ENCODE measurements at places on chromosomes 2 and 18.

DNA sequence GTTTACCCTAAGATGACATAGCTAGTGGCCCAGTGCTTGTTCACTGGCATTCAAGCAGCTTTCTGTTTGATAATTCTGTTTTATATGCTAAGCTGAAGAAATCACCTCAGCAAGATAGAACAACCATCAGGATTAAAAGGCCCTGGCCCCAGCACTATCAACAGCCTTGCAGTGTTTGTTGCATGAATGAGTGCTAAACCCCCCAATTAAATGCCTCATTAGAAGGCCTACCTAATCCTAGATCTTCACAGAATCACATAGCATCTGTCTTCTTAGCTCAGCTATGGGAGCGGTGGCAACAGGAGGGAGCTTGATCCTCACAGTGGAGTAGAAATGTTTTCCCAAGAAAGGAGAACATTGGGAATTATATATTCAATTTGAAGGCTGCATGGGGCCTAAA, 194.1 kb upstream of the HNMT start:
- no peak for DNase-seq

- DNase-seq: no peak
These were observed 11.9 kb upstream of the RPL37A start for GRCh38 chr2:216486708-216487107.

DNA sequence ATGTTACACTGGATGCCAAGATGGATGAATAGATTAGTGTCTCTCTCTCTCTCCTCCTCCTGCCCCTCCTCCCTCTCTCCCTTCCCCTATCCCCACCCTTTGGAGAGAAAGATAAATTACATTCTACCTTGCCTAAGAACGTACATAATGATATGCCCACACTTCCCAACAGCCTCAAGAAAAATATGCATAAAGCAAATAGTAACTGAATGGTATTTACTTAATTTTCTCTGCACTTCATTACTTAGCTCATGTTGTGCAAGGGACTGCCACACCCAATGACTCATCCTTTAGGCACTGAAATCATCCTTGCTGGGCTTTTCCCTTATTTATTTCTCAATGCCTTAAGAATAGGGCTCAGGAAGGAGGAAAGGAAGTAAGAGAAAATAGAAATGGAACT, 137.3 kb upstream of the PID1 start:
- peak; percentile 56 for DNase-seq

- no peak for DNase-seq
These were observed 60.9 kb upstream of the MMADHC start for GRCh38 chr2:149648282-149649030.

DNA sequence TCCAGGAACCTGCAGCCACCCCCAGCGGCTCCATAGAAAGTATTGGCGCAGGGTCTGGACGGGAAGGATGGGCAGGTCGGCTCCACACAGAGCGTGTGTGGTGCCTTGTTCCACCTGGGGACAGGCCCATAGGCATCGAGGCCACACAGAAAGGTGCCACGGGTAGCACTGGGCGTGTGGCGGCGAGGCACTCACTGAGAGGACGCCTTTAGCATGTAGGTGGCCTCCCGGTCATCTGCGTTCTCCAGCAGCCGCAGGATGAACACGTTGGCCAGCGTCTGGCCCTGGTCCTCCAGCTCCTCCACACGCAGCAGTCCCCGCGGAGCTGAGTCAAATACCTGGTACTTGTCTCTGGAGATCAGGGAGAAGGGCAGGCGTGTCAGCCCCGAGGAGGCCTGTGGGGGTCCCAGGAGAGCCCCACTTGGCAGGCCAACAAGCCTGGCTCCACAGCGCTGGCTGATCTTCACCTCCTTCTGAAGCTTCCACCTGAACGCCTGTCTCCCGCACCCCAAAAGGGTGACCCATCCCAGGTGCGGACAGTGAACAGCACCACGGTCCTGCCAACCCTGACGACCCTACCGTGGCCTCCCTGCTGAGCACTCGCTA, 13.2 kb downstream of the SNORC start:
- DNase-seq: no peak

DNA sequence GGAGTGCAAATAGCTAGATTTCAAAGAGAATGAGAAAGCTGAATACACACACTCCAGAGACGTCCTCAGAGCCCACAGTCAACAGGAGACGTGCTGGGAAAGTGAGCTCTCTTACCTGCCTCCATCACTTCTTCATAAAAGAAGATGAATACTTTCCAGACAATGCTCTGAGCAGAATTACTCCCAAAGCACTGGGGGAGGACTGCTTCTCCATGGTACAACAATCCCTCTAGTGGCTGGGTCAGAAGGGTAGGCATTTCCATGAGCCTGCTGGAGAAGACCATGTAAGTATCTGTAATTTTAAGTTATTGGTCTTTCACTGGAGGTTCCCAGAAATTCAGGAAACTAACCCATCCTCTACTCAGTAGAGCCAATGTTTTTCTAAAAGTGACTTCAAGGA, 190.3 kb downstream of the RBM43 start:
- DNase-seq: peak; percentile 36

- DNase-seq: no peak
These were observed 365.2 kb downstream of the CLIP4 start for GRCh38 chr2:29480426-29480825.

- no peak for DNase-seq
These were observed 157.5 kb upstream of the TACR1 start for GRCh38 chr2:75356865-75357264.

- DNase-seq: no peak
These were observed 138.9 kb downstream of the HDAC4 start for GRCh38 chr2:239261796-239262483.

DNA sequence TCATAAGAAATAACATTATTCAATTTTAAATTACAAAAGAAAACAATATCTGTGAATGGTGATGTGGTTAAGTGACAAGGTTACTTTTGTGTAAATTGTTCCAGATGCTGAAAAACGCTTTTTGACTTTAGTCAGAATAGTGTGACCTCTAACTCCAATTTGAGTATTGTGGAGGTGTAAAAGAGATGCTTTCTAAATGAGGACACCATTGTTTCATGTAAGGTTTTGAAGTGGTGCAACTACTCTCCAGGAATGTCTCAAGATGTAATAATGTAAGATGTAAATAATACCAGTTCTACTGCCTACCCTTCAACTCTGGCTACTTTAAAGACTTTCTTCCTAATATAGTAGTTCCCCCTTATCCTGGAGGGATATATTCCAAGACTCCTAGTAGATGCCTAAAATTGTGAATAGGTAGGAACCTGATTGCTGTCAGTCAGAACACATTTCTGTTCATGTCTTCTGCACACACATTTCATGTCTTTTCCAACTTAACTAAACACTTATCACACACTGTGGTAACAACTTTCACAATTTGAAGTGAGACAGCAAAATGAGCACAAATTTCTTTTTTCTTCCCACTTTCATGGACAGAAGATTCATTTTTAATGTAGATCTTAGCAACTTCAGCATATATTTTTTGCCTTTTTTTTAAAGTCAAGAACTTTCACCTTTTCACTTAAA, 39.1 kb upstream of the PPP1R1C start:
- no peak for DNase-seq

DNA sequence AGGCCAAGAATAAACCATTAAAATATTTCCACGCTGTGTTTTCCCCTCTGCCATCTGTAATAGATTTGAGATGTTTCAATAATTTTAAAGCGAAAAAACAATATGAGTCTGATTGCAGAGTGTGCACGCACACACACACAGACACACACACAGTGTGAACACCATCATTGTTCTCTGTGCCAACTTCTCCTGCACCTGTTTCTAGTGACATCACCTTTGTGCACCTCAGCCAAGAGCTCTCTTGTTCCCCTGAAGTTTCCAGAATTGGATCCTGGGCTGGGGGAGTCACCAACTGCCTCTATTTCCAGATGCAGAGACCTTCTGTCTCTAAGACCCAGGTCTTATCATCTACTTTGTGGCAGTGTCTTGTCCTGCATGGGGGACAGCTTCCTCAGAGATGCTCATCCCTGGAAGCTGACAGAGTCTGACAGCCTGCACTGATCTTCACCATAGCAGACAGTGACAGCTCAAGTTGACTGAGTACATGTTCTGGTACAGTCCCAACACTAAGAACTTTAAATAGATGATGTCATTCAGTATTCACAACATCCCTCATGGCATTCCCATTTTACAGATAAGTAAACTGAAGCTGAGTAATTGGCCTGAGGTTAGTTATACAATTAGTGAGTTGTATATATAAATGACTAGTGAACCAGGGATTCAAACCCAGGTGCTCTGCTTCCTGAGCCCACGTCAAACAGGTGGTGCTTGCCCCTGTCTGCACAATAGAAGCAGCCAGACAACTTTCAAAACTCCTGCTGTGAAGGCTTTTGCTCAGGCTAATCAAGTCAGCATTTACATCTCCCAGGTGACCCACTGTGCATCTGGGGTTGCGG, 39.4 kb downstream of the ACOXL start:
- DNase-seq: no peak

- DNase-seq: peak; percentile 93
These were observed 93.9 kb upstream of the LGALSL start for GRCh38 chr2:64359892-64360657.

DNA sequence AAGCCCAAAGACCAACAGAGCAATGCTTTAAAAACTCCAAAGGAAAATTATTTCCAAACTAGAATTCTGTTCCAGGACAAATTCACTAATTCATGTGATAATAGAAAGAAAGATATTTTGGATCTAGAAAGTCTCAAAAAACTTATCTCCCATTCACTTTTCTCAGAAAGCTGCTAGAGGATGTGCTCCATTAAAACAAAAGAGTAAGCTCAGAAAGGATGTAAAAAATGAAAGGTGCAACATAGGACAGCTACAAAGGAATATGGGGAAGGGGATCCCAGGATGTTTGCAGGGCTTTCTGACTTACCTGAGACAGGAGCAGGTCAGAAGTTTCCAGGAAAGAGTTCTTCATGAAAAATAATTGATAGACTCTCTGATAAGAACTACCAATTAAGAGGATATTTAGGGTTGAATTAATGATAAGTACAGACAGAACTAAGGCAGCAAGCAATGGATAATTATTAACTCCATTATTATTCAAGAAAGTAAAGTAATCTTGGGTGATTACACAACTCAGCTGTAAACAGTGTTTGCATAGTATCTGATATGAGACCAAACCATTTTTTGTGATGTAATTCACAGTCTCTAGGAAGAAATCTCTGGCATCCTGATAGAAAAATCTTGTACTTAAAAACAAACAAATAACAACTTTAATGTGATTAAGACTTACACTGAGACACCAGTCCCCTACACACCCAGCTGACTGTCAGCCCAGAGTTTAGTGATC, 20.9 kb downstream of the LYG1 start:
- no peak for DNase-seq

- no peak for DNase-seq
These were observed 117.0 kb downstream of the AP1S3 start for GRCh38 chr2:223720367-223720766.

GRCh38 chr18:49031511-49032188, 80.9 kb upstream of the SMAD7 start:
- DNase-seq: no peak

- DNase-seq: no peak
These were observed 24.8 kb downstream of the GIGYF2 start for GRCh38 chr2:232721882-232722281.

GRCh38 chr18:35407871-35408481, 30.8 kb upstream of the ZNF396 start:
- DNase-seq: peak; percentile 72

DNA sequence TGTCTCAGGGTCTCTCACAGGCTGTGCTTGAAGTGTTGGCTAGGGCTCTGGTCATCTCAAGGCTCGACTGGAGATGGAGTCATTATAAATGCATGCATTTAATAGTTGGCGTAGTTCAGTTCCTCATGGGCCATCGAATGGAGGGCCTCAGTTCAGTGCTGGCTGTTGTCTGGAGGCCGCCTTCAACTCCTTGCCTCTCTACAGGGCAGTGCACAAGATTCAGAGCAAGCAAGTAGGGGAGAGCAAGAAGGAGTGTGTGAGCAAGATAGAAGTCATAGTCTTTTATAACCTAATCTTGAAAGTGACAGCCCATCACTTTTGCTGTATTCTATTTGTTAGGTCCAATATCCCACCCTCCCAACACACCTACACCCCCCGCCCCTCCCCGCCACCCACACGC, 137.5 kb downstream of the BABAM2 start:
- DNase-seq: no peak

GRCh38 chr2:17805166-17805565, 11.1 kb upstream of the MSGN1 start:
- DNase-seq: no peak

GRCh38 chr2:95350368-95350767, 52.1 kb upstream of the FAHD2A start:
- DNase-seq: no peak

DNA sequence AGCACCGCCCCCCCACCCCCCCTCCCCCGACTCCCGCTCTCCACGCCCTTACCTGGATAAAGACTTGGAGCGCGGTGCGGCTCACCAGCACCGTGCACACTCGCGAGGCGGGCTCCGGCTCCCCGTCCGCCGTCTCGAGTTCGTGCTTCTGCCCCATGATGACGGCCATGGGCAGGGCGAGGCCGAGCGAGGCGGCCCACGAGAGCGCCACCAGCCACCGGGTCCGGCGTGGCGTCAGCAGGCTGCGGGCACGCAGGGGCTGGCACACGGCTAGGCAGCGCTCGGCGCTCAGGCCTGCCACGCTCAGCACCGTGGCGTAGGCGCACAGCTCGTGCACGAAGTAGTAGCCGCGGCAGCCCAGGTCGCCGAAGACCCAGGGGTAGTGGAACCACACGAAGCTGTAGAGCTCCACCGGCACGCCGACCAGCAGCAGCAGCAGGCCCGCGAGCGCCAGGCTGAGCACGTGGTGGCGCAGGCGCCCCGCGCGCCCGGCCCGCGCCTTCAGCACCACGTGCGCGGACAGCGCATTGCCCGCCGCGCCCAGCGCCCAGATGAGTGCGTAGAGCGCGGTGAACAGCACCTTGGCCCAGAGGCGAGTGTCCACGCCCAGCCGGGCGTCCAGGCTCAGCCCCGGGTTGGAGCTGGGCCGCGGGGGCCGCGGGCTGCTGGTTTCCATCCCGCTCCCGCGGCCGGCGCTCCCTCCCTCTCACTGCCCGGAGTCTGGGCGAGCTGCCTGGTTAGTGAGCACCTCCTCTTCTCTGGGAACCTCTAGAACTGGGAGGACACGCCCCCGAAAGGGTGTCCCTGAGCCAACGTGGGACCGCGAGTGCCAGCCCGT, at the start of gene NTSR2:
NTSR2 (minus strand) TSS at position 742 of the 838 bp plus-strand sequence; CDS start at position 676, 66 bp downstream.
- no peak for DNase-seq

DNA sequence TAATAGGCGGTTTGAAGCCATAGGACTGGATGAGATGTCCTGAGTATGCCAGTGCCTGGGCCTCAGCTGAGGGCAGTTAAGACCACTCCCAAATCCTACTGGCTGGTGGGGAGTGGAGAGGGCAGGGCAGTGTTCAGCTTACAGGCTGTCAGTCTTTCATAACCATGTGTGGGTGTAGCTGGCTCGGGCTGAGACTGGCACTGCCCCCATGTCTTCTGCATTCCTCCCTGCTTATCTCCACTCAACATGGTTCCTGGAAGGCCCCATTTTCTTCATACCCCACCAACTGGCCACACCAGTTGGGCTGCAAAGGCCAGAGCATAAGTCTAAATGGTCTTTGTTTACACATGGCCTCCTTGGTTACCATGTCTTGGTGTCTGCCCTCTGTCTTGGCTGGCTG, 17.2 kb upstream of the IL37 start:
- DNase-seq: peak; percentile 18

Data from HT-29 (cell line).